ENCODE measurements at places on chromosomes 7 and 10. TPM values are rescaled to one million over a fixed set of nuclear protein-coding genes. Genes with fewer than 3 reads are reported as not detected.

DNA sequence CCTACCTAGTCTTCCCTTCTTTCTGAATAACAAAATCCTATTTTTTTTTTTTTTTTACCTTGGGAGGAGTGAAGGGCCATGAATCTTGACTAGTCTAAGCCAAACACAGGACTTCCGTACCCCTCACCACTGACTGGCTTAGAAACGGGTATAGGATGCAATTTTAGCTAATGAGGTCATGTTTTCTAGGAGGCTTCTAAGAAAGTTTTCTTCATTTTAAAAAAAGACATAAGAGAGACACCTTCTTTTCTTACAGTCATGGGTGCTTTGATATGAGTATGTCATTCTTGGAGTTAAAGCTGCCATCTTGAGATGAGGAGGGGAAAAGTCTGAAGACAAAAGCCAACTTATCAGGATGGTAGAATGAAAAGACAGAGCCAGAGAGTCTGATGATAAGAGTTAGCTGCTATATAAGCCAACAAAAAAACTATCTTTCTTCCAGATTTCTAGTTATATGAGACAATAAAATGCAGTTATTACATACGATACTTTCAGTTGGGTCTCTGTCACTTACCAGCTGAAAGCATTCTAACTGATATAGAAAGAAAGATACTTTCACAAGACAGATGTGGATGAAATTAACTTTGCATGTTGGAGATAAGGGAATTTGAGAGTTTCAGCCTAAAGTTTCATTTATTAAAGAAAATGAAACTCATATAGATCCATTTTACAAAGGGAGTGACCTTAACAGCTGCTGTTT lies 34.0 kb downstream of the ZNF438 start:
- no peak for DNase-seq

- no peak for DNase-seq
These were observed 98.0 kb upstream of the GPR26 start for GRCh38 chr10:123567984-123568739.

- DNase-seq = no peak
These were observed 32.3 kb downstream of the CAMK1D start for GRCh38 chr10:12381536-12382156.

DNA sequence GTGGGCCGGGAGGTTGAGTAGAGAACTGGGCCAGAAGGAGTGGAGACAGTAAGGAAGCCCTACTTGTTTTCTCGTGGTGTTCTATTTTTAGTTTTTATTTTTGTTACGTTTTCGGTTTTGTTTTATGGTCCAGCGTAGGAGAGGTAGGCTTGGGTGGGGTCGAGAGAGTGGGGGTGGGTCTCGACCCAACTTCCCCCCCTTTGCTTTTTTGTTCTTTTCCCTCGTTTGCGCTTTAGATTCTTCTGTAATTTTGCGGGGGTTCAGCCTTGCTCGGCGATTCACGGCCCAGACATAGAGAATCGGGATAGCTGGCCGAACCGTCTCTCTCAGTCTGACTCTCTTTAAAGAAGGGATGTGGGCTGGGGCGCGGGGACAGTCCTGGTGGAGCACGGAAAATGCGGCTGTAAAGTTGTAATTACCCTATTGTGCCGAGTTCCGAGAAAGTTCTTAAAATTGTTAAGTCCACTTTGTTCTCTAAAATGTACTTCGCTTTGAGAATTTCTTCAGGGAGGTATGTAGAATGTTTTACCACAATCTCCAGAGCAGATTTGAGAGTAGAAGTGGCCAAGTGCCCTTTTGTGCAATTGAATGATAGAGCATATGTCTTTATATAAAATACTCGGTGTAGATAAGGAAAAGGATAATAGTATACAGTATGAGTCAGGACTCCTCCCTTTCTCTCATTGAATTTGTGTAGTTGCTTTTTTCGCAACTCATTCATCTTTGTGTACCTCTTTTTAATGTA lies 816 bp downstream of the DMTF1 start:
- DNase-seq = peak; percentile 62

- DNase-seq = no peak
These were observed 218.9 kb downstream of the DOCK4 start for GRCh38 chr7:111987115-111987826.

Gene GNAT3
- not detected for total RNA-seq

Gene CALHM1
- total RNA-seq = not detected

Gene PRRT4
- total RNA-seq = 4.0 TPM

Data from sciatic nerve (tissue), 2 donors.